Putamen (tissue), 1 donor: ENCODE measurements at places on chromosomes 1 and 21.

GRCh38 chr21:38913120-38913892 lies 107.6 kb downstream of the ETS2 start:
- no peak for DNase-seq

DNA sequence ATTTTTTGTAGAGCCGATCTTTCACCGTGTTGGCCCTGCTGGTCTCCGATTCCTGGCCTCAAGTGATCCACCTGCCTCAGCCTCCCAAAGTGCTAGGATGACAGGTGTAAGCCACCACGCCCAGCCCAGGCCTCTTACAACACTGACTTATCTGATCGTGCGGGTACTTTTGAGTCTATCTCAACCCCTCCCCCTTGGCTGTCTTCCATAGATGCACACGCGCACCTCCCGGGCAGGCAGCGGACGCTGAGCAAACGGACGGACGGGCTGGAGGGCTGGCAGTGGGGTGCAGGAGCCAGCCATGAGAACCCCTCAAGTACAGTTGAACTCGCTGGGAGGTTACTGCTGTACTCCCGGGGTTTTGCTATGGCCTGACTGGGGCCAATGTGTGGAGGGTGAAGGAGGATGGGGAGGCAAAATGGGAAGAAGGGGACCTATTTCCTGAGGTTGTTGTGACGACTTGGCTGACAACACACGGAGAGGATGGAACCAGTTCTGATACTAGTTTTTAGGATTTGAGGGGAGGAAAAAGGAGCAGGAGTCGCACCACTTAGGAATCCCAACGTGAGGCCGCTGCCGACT lies 959 bp downstream of the CD58 start:
- DNase-seq: no peak

- DNase-seq: no peak
These were observed 155.2 kb downstream of the NR5A2 start for GRCh38 chr1:200182701-200183100.

- DNase-seq: no peak
These were observed 28.3 kb downstream of the OPTC start for GRCh38 chr1:203522237-203522636.

- no peak for DNase-seq
These were observed 1466.9 kb downstream of the KCNT2 start for GRCh38 chr1:195141294-195141693.
